ENCODE measurements at places on chromosomes 13 and 19.

DNA sequence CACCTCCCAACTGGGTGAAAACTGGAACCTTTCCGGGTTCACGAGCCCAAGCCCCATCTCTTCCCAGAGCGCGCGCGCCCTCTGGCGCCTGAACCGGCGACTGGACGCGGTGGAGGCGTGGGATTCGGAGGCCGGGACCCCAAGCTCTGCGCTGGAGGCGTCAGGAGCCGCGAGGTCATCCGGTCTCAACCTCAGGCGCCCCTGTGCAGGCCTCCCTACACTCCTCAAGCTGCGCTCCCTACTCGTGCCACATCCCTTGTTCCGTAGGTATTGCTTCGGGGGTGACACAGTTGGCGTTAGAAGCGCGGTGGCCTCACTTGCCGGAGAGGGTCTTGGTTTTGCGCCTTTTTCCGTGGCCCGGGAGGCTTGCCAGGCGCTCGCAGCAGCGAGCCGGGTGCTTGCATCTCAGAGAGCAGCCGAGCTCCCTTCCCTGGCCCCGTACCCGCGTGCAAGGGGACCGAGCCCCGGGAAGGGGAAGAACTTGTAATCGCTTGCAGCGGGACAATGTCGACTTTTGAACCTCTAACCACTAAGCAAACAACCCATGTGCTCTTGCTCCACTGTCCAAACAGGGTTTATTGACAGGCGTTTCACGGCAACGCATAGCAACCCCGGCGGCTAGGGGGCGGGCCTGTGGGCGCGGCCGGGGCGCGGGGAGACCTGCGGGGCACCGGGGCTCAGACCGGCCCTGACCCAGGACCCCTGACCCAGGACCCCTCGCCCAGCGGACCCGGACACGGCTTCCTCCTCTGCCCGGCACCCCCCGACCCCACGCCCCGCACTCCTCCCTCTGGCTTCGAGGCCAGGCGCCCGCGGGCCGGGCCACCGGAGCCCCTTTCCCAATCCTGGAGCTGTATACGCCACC is 8.5 kb downstream of the CDX2 start:
- DNase-seq, result no peak

- DNase-seq, result no peak
Observed at GRCh38 chr19:45340899-45341453, 426 bp downstream of the KLC3 start.

GRCh38 chr13:42633495-42633894 is 59.5 kb downstream of the TNFSF11 start:
- no peak for DNase-seq

DNA sequence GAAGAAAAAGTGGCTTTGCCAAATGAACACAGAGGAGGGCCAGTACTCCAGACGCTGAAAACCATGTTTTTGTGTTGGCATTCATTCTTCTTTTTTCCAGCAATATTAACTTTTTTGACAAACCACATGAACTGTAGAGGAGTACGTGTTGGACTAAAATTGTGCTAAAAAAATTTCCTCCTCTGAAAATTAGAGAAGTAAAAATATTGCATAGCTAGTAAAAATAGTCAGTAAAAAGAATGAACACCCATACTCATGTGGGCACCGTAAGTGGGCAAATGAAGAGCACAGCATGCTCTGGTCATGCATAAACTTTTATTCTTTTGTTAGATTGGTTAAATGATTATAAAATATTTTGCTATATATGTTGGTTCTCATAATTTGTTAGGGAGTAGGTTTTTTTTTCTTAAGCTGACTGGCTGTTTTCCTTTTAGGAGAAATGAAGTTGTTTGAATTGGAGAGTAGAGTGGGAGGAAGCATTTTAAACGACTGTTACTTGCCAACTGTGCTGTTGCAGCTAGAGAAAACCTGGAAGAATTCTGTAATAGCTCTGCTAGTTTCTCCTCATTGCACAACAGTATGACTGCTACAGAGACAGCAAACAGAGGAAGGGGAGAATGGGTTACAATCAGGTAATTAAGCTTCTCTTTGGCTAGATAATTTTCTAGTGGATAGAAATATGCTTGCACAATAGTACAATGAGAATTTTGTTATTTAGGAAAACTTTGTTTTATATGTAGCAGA is 222.4 kb downstream of the KCTD12 start:
- no peak for DNase-seq

DNA sequence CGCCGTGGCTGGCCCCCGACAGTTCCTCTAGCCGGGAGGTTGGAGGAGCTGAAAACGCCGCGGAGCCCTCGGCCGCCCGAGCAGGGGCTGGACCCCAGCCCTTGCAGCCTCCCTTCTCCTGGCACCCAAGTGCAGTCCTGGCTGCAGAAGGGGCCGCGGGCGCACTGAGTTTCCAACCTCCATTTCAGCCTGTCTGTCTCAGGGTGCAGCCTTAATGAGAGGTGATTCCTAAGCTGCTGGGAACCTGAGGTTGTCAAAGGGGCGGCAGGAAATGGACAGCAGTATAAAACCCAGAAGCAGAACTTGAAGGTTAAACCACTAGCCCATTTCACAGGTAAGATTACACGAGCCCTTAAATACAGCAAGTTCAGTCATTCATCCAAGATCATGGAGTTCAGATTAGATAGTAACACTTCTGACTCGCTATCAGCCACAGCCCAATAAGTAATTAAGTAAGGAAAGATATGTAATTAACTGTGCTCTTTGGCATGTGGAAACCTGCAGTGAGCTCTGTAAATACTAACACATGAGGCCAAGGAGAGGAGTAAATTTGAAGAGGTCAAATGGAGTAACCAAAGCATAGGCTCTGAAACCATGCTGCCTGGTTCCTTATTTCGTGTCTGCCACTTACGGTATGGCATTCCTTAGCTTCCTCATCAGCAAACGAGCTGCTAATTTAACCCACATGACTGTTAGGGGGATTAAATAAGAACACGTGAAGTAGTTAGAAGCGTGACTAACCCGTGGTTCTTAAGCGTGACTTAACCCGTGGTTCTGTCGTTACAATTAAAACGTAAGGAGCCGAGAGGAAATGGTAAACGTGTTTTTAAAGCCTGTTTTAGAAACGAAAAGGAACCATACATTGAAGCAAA is 686 bp downstream of the SETDB2 start:
- DNase-seq, result peak; percentile 58

DNA sequence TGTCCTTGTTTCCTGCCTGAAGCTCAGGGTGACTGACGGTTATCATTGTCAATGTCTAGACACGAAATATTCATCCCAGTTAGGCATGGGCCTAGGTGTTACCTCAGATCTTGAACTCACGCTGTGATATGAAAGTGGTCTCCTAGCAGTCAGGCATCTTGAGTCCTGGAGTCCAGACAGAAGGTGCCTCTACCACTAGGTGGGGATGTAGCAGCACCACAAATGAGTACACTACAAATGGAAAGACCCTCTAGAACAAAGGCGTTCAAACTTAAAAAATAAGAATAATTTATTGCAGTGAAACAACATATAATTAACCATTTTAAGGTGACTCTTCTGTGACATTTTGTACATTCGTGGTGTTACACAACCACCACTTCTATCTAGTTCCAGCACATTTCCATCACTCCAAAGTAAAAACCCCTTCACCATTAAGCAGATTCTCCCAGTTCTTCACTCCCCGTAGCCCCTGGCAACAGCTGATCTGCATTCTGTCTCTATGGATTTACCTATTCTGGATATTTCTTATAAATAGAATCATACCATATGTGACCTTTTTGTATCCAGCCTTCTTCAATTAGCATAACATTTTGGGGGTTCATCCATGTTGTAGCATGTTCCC is 11.9 kb upstream of the FRY start:
- peak; percentile 24 for DNase-seq

DNA sequence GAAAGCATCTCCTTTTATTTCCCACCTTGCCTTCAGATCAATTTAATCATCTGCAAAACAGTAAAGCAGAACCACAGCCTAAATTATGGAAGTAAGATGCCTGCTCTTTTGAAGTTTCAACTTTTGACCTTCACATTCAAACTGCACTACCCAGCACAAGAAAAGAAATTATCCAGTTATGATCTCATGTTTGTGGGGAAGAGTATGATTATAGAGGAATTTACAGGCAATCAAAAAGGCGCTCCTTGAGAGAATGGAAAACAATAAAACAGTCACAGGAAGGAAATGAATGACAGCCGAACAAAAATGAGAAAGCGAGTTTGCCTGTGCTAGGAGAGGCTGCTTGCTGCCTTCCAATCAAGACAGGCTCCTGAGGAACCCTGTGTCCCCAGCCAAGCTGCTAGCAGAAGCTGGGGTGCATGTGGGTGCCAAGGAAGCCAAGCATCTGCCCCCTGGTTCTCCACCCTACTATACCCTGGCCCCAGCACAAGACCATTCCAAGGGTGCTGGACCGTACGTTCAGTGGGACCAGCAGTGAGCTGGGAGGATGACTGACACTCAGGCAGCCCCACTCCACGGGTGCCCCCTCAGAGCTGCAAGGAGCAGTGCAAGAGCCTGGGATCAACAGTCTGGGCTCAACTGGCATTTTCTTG is 47.8 kb downstream of the PEPD start:
- peak; percentile 51 for DNase-seq

DNA sequence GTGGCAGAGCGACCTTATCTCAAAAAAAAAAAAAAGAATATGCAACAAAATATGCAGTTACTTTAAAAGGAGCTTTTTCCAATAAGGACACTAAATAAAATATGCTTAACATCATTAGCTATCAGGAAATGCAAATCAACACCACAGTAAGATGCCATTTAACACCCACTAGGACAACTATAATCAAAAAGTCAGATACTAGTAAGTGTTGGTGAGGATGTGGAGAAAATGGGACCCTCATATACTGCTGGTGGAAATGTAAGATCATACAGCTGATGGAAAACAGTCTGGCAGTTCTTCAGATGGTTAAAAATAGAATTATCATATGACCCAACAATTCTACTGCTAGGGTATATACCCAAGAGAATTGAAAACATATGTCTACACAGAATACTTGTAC is 24.5 kb upstream of the AKT2 start:
- no peak for DNase-seq

DNA sequence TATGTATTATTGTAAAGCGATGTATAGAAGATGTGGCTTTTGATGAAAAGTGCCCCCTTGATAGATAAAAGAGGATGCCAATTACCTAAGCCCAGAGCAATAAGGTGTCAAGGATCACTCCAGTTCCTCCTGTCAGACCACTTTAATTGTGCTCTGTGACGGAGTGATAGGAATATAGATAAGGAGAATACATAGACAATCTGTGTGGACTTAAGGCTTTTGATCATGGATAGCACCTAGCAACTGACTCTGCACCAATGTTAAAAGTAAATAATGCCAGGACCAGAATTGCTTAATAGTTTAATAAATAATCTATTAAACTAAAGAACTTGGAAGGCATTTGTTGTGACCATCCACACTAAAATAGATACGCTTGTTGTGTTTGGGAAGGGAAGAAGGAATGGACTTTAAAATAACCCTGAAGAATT is 390.7 kb upstream of the ARGLU1 start:
- no peak for DNase-seq

GRCh38 chr19:55188625-55189024 is 8.5 kb upstream of the SYT5 start:
- DNase-seq, result no peak
